Hindlimb muscle (tissue), 1 donor: ENCODE measurements at places on chromosomes 1 and 21. TPM values are rescaled to one million over a fixed set of nuclear protein-coding genes. Genes with fewer than 3 reads are reported as not detected.

GRCh38 chr1:101148980-101149379, 87.8 kb upstream of the S1PR1 start:
- DNase-seq, result no peak

S100A4 gene
- 193 TPM for polyA plus RNA-seq

DNA sequence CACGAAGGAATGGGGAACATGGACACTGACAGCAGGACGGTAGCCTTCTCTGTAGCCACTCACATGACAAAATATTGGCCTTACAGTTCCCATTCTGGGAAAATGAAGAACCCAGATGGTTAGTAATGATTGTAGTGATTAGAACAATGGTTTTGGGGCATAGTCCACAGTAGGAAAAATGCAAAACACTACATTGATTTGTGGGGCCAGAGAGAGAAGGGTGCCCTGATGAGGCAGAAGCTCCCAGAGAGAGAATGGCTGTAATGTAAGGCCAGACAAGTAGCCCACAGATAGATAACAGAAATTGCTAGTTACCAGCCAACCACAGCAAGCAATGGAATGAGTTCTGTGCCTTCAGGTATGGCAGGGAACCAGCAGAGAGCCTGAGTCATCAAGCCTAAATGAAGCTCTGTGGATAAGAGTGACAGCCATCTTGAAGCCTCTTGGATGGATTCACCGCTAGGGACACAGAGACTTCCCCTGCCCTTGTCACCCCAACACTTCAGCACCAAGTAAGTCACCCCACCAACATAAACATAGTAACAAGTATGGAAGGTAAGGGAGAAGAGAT, 206.1 kb downstream of the BACH1 start:
- DNase-seq, result no peak

DNA sequence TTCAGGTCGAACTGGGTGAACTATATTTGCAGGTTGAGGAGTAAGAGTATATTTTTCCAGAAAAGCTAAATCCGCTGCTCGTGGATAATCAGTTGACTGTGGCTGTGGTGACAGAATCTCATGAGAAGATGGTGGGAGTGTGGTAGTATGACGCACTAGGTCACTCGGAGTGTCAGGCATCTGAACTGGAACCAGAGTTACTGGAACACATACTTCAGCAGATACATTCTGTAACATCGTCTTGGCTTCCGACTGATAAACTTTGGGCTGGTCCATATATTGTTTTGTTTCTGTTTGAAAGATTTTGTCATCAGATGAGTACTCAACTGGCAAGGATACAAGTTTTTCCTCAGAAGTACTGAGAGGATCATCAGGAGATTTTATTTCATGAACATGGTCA, 13.0 kb upstream of the ASPM start:
- DNase-seq, result no peak

GRCh38 chr1:167631386-167631935, 1.4 kb downstream of the RCSD1 start:
- DNase-seq, result no peak

DNA sequence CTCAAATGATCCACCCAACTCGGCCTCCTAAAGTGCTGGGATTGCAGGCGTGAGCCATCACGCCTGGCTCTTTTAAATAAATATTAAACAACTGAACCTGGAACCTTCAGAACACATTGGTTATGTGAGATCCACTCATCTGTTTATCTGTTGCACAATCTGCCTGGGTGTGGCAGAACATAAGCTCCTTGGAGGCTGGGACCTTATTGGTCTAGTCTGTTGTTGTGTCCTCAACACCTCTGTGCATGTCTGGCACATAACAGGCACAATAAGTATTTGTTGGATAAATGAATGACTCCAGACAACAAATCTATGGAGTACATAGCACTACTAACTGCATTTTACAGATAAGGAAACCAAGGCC, 4.1 kb upstream of the NBL1 start:
- DNase-seq, result no peak

DNA sequence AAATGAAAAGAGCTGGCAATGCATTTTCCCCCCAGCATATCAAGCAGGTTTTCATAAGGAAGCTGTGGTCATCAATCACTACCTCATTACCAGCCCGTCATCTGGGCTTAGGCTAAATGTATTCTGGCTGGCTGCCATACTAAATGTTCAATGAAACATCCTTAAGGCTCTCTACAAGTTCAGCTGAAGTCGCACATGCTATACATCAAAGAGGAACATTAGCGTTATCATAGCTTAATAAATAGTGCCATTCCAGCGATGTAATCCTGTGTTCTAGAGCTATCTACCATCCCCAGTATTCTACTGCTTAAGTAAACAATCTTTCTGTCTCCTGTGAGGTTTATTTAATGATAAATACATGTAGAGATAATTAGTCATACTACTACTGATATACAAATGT, 288.8 kb downstream of the DPYD start:
- no peak for DNase-seq

DNA sequence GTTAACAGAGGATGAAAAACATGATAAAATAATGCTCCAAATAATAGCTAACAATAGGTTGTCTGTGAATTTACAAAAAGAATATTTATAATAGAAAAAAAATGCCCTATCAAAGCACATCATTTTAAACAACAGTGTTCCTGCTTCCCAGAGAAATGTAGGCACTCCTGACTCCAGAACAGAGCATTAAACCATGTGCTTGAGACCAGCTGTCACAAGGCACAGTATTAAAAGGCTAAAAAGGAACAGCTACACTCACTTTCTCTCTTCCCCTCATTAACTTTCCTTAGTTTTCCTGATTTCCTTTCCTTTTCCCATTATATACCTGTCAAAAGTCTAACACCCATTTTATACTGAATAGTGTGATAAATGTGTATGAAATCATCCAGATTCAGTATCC, 10.9 kb downstream of the VAV3 start:
- DNase-seq, result no peak

DNA sequence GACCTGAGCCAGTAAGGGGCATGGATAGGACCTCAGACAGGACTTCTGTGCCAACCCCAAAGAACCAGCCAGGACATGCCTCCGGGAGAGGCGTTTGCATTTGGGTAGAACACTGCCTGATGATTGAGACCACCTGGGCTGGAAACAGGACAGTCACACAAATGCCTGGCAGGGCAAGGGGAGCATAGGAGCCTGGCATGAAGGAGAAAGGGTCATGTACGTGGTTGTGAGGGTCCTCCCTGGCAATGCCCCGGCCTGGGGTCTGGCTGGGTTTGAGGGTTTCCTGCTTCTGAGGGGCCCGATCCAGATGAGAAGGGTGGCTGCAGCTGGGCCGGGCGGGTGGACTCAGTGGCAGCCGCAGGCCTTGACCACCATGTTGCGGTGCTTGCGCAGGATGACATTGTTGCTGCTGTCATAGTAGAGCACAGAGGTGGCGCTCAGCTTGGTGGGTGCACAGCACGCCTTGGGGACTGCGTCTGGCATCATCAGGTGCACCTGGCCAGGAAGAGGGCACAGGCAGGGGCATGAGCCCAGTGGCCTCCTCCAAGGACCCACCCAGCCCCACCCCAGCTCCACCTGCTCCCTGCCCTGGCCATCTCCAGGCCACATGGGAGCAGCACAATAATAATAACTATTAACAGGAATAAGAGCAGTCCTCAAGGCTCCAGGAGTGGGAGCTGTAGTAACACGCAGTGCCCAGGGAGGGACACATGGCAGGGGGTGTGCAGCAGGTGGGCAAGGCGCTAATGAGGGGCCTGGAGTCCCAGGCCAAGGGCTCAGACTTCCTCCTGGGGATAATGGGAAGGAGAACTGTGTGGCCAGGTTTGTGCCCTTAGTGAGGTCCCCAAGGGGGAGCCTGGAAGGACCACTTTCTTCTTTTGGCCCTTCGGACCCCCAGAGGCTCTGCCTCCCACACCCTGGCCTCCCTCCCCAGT, 10.8 kb downstream of the OXCT2 start:
- no peak for DNase-seq

ATP8B2 gene
- 22.4 TPM for polyA plus RNA-seq

- DNase-seq, result no peak
These were observed 11.2 kb downstream of the TRIM62 start for GRCh38 chr1:33170351-33171274.

DNA sequence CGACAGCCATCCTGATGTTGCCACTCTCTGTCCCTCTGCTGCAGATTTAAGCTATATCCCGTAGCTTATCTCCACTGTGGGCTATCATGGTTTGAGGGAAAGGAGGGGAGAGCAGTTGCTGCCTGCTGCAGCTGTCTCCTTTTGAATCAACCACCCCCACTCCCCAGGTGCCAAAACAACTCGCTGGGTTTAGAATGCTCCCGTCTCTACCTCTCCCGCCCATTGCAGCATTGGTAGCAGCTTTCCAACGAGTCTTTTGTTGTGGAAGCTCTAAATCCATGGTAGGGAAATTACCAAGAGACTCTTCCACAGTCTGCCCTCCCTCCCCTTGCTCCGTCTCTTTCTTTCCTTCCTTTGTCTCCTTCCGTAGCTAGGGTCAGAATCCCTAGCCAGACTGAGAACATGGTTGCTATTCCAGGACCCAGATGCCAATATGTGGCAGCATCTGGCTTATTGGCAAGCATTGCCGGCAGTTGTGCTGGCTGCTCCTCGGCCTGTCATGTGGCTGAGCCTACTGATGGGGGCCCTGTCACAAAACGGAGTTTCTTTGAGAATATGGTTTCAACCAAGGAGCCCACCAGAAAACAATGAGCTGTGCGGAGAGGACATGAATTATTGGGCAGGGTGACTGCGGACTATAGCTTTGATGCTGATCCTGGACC, 230.7 kb downstream of the RPS6KC1 start:
- DNase-seq, result peak; percentile 36

- DNase-seq, result no peak
These were observed 288.2 kb downstream of the PTPRU start for GRCh38 chr1:29524285-29525065.
